ENCODE measurements at places on chromosomes 13 and 19.

DNA sequence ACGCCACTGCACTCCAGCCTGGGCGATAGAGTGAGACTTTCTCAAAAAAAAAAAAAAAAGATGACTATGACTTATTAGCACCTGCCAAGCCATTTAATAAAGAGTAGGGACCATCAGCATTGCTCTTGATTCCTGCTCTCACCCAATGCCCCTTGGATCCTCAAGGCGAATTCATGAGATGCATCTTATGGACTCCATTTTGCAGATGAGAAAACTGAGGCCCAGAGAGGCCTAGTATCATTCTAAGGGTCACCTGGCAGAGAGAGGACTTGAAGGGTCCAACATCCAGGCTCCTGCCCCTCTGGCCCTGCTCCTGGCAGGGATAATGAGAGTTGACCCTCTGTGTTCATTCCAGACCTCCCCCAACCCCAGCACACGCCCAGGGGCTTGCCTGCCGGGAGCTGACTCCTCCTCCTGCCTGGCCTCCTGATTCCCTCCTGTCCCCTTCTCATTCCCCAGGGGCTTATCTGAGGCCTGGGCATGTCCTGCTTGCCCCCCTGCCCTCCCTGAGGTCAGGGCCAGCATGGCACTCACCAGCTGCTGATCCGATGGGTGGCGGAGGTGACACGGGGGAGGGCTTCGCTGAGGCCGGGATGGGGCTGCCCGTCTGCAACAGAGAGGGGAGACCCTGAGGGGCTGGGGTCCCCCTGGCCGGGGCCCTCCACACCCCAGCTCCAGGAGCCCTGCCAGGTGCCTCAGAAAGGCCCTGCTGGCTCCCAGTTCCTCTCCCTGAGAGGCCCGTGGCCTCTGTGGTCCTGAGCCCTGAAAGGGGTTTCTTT is 7.4 kb downstream of the WIZ start:
- DNase-seq = no peak

DNA sequence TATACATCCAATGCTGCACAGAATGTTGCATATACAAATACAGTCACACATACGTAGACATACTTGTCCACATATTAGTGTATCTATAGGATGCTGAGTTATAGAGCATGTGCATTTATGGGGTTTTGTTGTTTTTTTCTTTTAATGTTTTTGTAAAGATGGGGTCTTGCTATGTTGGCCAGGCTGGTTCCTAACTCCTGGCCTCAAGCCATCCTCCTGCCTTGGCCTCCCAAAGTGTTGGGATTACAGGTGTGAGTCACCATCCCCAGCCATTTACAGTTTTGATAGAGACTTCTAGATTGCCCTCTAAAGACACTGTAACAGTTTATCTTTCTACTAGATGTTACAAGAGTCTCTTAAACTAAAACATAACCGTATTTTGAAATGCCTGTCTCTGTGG is 14.3 kb downstream of the HNRNPUL1 start:
- DNase-seq = no peak

- DNase-seq = no peak
Measured at GRCh38 chr19:39507715-39508364, 7.1 kb upstream of the SELENOV start.

- DNase-seq = no peak
Measured at GRCh38 chr13:64675255-64675892, 2554.8 kb downstream of the PCDH9 start.

DNA sequence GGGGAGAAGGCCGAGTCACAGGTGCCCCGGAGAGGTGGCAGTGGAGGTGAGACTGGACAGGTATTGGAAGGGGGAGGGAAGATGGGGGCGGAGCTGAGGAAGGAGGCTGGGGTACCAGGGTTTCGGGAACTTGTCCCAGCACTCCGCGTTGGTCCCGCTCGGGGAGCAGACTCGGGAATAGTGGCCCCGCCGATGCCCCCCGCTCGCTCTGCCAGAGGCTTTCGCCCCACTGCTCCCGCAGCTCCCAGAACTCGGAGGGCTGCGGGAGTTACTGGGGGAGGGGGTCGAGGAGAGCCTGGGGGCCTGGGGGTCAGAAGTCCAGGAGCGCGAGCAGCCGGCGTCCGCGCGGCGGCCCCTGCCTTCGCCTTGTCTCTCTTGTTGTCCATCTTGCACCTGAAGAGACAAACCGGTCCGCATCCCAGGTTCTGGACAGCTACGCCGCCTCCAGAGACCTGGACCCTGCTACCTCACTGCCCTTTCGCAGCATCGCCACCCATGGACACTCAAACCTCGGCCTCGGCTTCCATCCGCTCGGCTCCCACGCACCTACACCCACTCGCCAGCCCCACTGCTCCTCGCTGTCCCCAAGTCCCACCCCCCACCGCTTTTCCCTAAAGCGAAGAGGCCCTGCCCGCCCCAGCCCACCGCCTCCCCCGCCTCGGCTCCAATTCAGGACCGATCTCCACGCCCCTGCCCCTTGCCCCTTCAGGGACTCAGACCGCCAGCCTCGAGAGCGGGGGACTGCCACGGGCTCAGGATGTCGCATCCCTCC is 700 bp downstream of the PRR36 start:
- DNase-seq = no peak

- no peak for DNase-seq
Measured at GRCh38 chr13:68588623-68589022, 1358.5 kb upstream of the PCDH9 start.

DNA sequence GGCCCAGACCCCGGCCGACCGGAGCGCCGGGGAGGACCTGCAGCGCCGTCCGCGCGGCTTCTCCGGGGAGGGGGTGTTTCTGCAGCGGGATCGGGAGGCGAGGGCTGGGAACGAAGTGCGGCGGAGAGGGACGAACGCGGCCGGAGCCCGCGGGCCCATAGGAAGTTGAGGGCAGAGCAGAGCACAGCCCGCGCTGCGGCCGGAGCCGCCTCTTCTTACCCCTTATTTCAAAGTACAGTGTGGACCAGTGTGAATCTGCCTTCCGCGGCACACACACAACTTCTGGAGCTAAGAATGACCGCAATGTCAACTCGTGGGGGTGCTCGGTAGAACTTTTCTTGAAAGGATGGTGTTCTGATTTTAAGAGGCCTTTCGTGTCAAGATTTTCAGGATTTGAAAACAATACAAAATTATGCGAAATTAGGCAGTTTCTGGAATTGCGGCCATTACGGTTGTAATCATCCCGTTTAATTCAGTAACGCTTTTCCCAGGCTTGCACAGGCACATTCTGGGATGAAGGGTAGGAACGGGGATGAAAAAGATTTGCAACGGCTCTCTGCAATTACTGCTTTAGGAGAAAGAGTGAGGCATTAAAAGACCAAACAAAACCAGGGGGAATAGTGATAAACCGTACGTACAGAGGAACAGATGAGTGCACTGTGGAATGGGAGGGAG is 821 bp downstream of the TDRD3 start:
- peak; percentile 62 for DNase-seq

GRCh38 chr19:49631014-49631588 is 8.8 kb downstream of the RRAS start:
- no peak for DNase-seq

DNA sequence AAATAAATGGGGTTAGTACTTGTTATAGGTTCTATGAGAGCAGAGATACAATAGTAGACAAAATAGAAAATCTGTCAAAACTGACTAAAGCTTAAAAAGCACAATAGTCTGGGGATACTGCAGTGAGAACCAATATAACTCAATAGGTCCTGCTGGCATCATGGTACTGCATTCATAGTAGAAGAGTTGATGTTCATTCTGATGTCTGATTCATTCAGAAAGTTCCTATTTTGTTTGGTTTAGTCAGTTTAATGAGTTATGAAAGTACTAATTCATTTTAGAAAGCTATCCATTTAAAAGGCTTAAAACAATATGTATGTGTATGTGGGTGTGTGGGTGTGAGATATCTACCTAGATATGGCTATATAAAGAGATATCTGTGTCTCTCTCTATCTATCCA is 152.8 kb downstream of the LHFPL6 start:
- DNase-seq = no peak

DNA sequence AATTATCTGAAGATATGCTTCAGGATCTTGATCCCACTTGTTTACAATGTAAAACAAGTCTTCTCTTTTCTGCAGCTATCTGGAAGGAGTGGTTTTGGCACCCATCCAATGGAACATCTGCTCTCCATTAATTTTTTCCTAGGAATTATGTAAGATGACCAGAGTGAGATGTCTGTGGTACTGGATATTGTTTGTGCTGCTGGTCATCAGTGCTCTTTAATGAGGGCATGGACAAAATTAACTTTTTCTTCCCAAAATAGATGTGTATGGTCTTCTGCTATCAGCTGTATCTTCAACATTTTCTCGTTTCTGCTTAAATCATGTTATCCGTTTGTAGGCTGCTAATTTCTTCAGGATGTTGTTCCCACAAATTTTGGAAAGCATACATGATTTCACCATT is 415.4 kb upstream of the KLHL1 start:
- DNase-seq = no peak

DNA sequence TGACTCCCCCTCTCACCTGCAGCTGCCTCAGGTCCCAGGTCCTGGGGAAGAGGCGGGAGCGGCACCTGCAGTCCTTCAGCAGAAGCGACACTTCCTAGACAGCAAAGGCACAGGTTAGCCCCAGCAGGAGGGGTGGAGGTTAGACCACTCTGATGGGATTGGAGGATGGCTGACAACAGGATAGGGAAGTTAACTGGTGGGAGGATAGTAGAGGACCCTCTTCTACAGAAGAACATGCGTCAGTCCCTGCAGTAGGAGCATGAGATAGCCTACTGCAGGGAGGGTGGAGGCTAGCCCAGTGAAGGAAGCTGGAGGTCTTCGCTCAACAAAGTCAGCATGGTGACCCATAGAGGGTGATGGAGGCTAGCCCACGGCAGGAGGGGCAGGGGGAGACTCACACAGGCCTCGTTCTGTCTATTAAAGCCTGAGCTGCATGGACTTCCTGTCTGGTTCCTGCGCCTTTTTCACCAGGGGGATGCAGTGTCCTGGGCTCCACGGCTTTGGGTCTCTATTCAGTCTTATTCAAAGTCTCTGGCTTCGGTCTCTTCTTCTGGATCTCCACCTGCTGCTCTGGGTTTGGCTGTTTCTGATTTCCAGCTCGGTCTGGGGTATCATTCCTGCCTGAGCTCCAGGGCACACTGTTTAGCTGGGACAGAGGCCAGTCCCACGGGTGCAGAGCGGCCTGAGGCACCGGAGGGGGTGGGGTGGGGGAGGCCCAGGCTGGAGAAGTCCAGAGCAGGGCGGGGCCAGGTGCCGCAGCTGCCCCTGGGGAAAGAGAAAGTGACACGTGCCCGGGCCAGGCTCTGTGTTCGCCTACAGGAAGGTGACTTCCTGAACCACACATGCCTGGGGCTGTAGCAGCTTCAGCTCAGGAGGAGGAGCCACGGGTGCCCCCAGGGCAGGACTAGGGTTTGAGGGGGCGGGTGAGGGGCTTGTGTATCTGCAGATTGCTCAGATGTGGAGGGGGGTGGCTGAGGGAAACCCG is 7.3 kb downstream of the IFNL3 start:
- peak; percentile 56 for DNase-seq

- no peak for DNase-seq
Measured at GRCh38 chr13:77190349-77190958, 136.4 kb downstream of the MYCBP2 start.

- DNase-seq = no peak
Measured at GRCh38 chr13:19184176-19184575, 2.6 kb upstream of the TUBA3C start.

DNA sequence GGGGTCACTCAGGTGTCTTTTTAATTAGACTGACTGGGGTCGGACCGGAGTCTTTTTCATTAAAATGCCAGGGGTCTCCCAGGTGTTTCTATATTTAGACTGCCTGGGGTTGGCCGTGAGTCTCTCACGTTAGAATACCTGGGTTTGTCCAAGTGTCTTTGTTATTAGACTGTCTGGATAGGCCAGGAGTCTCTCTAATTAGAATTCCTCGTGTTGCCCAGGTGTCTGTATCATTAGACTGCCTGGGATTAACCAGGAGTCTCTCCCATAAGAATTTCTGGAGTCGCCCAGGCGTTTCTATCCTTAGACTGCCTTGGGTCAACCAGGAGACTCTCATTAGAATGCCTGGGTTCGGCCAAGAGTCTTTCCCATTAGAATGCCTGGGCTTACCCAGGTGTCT is 1445.7 kb downstream of the UQCRFS1 start:
- DNase-seq = no peak

DNA sequence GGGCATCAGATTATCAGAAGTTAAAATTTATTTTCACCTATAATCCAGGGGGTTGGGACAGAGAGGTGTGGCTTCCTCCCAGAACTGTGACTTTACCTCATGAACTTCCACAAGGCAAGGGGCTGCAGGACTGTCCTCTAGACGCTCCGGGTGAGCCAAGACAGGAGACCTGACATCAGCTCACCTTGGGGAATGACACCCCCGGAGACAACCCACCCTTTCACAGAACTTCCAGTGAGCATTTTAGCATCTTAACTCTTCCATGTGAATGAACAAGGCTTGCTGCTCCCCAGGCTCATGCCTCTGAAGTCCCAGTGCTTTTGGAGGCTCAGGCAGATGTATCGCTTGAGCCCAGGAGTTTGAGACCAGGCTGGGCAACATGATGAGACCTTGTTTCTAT is 29.4 kb upstream of the TFDP1 start:
- DNase-seq = no peak

GRCh38 chr19:45667620-45668341 is at the start of gene GIPR:
TSS of gene GIPR (plus strand) at chr19:45668221. CDS start at chr19:45669521, 1,300 bp downstream.
- DNase-seq = peak; percentile 80

DNA sequence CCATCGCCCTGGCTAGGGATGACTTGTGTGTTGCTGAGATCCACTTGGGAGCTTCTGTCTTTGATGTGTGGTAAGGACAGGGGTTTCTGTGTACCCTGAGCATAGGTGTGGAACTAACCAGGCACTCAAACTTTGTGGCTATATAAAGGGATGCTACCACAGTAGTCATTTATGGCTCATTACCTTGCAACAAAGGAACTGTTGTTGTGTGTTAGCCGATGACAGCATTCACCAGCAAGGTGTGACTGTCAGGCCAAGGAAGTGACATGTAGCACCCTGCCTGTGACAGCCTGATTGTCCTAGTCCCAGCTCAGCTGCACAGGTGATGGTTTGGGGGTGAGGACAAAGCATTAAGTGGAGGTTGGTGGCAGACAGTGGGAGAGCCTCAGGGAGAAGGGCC is 73.6 kb downstream of the COG3 start:
- DNase-seq = no peak

DNA sequence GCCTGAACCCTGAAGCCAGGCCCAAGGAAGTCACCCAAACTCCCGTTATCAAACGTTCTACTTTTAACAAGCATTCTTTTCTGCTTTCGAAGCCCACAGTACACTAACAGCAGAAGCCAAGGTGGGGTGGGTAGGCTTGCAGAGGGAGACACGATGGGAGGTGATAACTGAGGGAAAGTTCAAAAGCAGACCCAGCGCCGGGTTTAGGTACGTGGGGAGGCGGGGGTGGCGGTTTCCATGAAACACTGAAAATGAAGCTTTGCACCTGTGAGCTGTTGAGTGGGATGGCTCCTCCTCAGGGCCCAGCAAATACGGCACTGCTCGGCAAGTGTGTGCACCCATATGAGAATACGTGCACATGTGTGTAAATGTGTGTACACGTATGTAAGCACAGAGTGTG is 49.8 kb downstream of the KLF2 start:
- DNase-seq = no peak
